Eye (tissue), 1 donor: ENCODE measurements at places on chromosomes 2 and 18.

DNA sequence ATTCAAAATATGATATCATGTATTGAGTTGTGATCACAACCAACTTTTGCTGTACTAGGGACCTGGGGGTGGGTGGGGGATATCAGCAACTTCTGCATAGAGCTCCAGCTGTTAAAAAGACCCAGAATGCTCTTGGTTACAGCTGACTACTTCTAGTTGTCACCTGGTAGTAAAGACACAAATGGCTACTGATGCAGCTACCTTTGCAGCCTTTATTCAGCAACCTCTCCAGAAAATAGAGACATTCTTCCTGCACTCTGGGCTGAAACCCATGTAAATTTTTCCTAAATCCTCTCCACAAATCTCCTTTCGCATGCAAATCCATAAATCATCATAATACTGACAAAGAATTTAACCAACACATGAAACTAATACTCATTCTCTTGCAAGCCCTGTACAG, 238.3 kb downstream of the TCF4 start:
- DNase-seq = no peak

GRCh38 chr2:206863196-206863595, 76.1 kb upstream of the CPO start:
- DNase-seq = peak; percentile 58

GRCh38 chr18:37532917-37533316, 32.7 kb downstream of the CELF4 start:
- no peak for DNase-seq

DNA sequence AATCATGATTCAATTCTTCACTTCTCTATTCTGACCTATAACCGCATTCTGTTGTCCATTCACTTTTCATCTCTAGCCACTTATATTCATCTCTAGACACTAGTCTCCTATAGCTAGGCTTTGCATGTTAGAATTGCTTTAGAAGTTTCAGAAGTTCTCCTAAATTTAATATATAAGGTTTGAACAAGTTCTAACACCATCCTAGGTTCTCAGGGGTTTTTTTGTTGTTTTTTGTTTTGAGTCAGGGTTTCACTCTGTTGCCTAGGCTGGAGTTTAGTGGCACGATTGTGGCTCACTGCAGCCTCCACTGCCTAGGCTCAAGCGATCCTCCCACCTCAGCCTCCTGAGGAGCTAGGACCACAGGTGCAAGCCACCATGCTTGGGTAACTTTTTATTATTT, 19.9 kb downstream of the WDSUB1 start:
- DNase-seq = no peak

DNA sequence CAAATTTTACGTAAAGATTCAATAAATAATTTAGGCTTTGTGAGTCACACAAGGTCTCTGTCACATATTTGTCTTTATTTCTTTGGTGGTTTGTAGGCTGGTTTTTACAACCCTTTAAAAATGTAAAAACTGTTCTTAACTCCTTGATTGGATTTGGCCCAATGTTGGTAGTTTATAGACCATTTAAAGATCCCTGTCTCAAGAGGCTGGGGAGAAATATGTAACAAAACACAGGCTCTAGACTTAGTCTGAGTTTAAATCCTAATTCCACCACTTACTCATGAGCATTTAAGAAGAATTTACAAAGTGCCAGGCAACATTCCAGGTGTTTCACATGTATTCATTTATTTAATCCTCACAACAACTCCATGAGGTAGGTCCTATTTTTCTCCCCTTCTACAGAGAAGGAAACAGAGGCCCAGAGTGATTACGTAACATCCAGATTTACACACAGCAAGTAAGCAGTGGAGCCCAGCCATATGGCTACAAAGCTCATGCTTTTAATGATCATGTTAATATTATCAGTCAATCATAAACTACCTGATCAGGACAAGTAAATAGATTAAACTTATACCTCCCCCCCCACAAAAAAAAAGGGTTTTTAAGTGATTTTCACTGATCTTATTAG, 416.6 kb upstream of the ACVR2A start:
- no peak for DNase-seq

DNA sequence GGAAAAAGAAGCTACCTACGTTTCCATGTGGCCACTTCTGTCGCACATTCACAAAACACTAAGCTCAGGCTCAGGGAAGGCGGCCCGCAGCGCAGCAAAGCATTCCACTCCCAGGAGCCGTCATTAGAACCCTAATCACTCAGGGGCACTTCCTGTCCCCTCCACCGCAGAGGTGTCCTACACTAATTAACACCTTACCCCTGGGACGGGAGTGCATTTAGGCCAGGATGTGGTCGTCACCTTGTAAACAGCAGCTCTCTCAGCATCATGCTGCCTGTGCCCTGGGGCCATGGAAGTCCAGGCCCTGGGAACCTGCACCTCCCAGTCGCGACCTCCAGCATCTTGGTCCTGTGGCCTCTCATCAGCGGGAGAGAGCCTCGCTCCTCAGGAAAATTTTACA, 359.8 kb upstream of the SALL3 start:
- DNase-seq = no peak

DNA sequence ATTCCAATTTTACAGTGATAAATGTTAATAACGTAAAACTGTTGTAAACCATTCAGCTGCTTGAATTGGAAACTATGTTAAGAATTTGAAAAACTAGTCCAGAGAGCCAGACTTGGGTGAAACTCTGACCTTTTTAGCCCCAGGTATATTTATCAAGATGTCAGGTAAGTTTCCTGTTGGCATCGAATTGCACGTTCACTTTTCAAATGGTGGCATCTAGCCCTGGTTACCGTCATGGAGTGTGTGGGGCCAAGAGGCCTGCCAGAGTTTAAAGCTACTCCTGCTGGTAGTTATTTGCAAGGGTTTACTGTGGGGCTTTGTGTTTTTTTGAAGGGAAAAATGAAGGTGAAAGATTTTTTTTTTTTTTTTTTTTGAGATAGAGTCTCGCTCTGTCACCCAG, 109.9 kb downstream of the WDSUB1 start:
- no peak for DNase-seq

DNA sequence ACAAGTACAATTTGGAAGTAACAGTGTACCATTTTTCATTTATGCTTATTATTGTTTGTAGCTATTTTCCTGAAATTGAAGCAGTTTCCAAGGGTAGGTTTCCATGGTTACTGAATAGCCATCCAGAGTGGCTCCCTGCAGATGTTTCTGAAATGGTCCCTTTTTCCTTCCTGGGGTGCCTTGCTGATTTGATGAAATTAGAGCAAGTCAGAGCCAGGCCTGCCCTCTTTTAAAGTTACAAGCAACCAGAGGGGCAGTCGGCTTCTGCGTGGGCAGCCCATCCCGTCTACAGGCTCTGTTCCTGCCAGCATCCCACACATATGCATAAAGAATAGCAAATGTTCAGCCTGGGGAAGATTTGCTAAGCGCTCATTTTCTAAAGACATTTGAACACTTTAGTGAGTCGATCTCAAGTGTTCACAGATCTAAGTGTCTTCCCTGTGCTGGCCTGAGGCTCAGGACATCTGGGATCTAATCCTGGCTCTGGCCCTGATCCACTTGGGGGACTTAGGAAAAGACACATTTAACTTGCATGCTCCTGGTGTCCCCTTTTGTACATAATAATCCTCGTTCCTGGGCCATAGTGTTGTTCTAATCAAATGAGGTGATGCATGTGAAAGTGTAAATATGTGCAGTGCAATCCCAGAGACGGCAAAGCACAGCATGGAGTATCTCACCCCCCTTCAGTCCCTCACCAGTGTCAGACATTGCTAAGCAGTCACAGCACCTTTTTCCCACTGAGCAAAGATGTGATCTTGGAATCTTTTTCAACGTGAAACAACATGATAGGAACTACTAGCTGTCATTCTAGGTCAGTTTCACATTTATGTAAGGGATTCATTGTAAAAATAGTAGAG, 92.2 kb downstream of the STPG4 start:
- no peak for DNase-seq

DNA sequence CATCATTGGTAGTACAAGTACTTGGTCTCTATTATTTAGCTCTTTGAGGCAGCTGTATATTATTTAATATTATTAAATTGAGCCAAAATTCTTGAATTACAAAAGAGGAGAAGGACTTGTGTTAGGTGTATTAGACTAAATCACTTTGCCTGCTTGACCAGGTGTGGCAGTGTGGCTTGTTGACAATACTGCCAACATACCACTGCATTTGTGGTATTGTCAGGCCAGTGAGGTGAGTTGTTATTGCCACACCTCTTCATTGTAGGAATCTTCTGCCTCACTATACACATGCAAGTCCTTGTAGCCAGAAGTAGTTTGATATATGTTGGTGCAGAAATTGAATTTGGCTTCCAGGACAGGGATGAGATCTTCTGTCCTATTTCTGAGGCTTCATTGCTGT, 40.5 kb downstream of the CYP20A1 start:
- no peak for DNase-seq

GRCh38 chr2:111952871-111953452, 54.6 kb downstream of the MERTK start:
- no peak for DNase-seq

DNA sequence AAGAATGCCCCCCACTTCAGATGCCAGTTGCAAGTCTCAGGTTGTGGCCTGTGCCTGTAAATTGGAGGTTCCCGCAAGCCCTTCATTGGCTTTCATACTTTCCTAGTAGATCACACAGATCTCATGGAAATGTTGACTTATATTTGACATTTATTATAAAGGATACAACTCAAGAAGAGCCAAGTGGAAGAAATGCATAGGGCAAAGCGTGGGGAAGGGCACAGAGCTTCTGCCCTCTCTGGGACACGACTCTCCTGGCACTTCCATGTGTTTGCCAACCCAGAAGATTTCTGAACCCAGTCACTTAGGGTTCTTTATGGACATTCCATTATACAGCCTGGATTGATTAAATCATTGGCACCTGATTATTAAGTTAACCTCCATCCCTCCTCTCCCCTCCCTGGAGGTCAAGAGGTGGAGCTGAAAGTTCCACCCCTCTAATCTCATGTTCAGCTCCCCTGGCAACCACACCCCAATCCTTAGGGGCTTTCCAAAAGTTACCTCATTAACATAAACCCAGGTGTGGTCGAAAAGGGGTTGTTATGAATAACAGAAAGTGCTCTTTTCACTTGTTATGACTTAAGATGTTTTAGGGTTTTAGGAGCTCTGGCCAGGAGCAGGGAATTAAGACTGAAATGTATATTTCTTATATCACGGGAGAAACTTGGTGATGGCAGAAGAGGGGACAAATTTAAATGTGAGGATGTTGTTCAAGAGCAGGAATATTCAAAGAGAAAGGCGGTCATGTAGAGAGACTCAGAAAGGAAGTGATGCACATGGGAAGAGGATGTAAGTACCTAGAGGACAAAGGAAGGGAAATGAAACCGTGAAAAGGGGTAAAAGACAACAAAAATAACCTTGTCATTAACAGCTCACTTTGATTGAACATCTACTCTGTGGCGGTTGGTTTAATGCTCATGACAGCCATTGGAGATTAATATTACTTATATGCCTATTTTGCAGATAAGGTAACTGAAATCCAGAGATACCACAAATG, 31.8 kb downstream of the SP100 start:
- DNase-seq = no peak

DNA sequence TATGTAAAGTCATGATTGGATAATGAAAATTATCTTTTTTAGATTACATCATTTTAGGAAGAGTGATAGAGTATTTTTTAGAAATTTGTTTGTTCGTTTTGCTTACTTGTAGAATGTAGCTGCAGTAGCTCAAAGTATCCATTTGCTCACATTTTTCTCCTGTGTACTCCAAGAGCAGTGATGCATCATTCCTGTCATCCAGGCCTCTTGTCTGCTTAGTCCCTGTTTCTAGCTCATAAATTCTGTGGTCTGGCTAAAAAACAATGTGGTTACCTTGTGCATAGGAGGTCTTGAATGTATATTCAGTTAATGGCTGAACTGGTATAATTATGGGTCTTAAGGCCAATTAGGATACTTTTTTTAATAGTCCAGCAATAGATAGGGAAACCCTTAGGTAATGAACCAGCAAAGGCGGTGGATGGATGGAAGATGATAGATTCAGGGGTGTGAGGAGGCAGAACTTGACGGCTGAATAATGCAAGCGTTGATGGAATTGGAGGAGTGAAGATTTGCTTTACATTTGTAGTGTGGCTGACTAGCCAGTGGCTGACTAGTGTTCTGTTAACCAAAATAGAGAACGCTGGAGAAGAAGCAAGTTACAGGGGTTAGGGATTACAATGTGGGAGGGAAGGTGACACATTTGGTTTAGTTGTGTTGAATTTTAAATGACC, 145.0 kb downstream of the ZNF407 start:
- DNase-seq = no peak

GRCh38 chr2:189613077-189613636, 32.6 kb upstream of the SLC40A1 start:
- DNase-seq = peak; percentile 41

DNA sequence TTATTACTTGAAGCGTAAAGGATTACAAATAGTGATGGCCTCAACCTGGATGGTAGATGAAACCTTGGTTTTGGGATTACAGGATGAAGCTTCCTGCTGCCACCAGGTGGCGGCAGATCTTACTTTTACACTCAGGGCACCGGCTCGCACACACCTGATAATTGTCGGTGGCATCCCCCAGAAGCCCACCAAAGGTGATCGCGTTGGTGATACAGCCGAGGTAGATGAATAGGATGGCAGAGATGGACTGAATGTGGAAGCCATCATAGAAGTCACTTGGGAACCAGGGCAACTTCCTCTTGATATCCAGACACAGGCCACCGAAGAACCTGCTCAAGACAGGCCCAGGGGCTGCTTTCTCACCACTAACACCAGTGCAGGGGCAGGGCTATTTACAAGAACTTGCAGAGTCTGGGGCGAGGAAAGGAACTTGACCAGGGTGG, 51.8 kb downstream of the MTHFD2 start:
- DNase-seq = peak; percentile 80

DNA sequence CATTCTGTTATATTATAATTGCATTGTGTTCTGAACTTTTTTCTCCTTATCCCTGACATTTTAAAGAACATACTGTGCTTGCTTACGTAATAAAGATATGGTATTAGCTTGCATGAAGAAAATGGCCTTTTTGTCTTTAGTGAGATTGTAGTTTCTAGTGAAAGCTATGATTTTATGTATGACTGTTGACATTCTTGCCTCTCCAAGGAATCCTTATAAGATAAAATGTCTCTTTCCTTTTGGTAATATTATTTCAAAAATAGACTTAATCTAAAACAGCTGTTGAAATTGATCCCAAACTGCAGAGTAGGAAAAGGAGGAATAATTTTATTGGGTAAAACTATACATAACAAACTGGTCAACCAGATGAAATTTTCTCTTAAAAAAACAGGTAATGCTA, 40.8 kb upstream of the CCDC102B start:
- peak; percentile 32 for DNase-seq
